ENCODE measurements at places on chromosomes 3 and 15.
A peak's percentile ranks its signal among the peaks of the same experiment; 100 is the strongest.

DNA sequence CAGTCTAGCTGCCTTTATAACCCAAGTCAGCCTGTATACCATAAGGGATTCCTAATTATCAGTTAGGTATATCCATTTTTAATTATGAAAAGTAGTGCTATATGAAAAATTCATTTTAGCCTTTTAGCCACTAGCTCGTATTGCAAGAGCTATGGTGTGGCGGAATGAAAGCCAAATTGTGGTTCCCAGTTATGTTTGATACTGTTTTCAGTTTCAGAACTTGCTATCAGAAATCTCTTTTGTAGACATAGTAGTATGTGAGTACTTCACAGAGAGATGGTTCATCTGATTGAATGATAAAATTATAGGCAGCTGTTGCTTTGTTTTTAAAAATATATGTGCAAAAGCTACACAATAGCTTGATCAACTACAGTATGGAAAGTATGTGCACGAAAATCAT, 134.6 kb downstream of the SLC25A26 start:
- no peak for DNase-seq

- no peak for DNase-seq
Observed at GRCh38 chr3:38327335-38328009, 19.1 kb upstream of the XYLB start.

- DNase-seq = no peak
Observed at GRCh38 chr15:45919806-45920205, 285.0 kb downstream of the SQOR start.

- DNase-seq = no peak
Observed at GRCh38 chr15:98731712-98732450, 83.5 kb downstream of the IGF1R start.

- DNase-seq = no peak
Observed at GRCh38 chr3:71511037-71511436, 72.5 kb downstream of the FOXP1 start.

DNA sequence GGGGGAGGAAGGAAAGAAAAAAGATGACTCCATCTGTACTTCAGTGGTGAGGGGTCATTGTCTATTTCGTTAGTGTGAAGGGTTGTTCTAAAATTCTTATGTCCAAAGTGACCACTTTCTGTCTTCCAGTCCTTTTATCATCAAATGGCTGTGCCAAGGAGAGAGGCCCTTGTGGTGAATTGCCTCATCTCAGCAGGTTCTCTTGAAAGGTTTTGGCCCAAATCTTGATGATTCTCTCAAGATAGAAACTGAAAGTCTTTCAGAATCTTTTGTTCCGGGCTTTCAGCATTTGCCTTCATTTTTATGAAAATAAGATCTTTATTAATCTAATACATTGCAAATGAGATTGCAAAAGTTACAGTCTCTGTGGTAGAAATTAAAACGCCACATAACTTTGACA, 575.8 kb downstream of the RSL24D1 start:
- no peak for DNase-seq

GRCh38 chr3:43370293-43370980, 84.1 kb downstream of the SNRK start:
- DNase-seq = no peak

- no peak for DNase-seq
Observed at GRCh38 chr3:14483286-14483685, 56.9 kb downstream of the GRIP2 start.

DNA sequence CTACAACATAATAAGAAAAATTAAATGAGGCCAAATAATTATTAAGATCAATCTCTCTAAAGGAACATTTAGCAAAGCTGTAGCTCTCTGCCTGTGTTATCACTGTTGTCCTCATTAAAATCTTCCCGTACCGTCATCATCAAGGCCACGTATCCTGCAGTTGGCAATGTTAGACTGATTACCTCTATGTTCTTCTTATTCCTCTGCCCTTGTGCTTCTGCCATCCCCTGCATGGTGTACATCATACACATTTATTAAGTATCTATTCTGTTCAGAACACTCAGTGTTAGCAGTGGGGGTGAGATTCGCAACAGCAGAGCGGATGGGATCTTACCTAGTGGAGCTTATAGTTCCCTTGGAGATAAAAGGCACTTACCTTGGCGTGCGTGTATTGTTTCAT, 12.8 kb downstream of the TPRG1 start:
- no peak for DNase-seq

GRCh38 chr3:159667261-159667660, 321.4 kb upstream of the IL12A start:
- no peak for DNase-seq

- no peak for DNase-seq
Observed at GRCh38 chr3:124363476-124363875, 366.8 kb upstream of the UMPS start.

GRCh38 chr15:68488290-68488689, 56.3 kb upstream of the ITGA11 start:
- DNase-seq = no peak

- no peak for DNase-seq
Observed at GRCh38 chr3:105767776-105768175, 101.0 kb downstream of the CBLB start.

DNA sequence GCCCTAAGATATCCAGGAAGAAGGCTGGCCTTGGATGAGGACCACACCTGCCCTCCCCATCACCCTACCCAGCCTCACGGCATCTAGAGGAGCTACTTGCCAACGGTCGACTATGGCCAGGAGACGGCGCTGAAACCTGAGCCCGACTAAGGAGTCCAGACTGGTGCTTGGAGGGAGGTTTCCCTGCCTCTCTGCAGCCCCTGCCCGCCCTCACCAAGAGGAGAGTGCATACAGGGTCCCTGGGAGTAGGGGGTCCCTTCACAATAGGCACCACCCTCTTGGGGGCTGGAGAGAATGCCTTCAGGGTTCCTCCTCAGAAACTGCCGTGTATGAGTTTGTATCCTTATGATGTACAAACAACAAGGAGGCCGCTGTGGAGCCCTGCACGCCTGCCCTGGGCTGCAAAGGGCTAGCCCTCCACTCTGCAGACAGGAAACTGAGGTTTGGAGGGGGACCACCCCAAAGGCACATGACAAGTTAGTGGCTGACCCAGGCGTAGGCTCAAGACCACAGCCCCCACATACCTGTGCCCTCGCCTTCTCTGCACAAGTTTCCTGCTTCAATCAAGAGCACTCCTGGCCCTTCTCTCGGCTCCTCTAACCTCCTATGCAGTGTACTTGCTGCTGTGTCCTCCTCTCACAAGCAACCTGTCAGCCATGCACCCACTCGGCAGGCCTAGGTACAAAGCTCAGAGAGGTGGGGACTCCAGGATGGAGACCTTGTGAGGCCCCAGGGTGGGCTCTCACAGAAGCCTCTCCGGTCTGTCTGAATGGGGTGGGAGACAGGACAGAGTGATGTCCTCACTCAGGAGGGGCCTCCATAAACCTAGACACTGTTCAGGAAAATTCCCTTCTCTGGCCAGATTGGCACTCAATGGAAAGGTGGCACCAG, 7.4 kb downstream of the KLF15 start:
- no peak for DNase-seq

GRCh38 chr3:14329116-14329830, 73.1 kb upstream of the SLC6A6 start:
- DNase-seq = no peak

- DNase-seq = no peak
Observed at GRCh38 chr3:165895919-165896318, 58.7 kb upstream of the BCHE start.

GRCh38 chr3:29214009-29214658, 66.7 kb upstream of the RBMS3 start:
- DNase-seq = no peak

DNA sequence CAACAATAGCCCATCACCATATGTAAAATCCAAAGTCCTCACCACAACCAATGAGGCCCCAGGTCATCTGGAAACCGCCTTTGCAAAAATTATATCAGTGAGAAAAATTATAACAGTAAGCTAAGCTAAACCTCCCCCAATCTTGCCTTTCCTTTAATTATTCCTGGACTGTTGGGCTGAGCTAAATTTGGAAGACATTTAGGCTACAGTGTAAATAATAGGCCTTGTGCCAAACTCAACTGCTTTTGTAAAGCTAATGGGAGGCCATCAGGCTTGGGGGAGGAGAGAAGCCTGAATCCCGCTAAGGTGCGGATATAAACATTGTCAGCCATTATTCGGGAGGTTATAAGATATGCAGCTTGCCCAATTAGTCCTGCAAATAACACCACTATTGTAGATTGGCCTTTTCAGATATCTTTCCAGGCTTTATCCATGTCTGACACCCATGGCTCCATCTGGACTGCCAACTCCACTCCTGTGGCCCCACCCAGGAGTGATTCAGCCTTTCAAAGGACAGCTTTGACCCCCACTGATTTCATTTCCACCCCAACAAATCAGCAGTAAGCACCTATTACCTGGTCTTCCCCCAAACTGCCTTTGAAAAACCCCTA, 53.0 kb upstream of the CA12 start:
- DNase-seq = no peak

GRCh38 chr15:38690719-38691332, 126.2 kb upstream of the RASGRP1 start:
- DNase-seq = peak; percentile 70

- DNase-seq = no peak
Observed at GRCh38 chr15:69974321-69974720, 123.4 kb downstream of the TLE3 start.

DNA sequence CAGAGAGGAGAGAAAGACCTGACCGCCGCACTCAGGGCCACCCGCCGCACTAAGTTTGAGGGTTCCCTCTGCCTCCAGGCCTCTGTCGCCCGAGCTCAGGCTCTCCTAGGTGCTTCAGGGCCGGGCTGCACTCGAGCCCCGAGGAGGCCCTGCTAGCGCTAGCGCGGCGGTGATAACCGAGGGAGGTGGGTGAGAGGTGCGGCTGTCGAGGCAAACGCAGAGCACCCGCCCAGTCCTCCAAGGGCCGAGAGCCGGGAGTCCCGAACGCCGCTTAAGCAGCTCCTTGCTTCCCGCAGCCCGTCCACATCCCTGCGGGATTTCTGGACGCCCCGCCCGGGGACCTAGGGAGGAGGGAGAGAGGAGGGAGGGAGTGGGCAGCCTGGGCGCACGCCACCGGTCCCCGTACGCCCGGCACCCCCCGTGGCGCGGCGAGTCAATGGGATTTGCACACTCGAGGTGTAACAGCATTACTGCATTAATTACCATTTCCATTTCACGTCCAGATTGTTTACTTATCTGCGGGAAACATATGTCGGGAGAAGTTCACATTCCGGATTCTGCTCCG, 6.8 kb downstream of the SOX14 start:
- DNase-seq = no peak

DNA sequence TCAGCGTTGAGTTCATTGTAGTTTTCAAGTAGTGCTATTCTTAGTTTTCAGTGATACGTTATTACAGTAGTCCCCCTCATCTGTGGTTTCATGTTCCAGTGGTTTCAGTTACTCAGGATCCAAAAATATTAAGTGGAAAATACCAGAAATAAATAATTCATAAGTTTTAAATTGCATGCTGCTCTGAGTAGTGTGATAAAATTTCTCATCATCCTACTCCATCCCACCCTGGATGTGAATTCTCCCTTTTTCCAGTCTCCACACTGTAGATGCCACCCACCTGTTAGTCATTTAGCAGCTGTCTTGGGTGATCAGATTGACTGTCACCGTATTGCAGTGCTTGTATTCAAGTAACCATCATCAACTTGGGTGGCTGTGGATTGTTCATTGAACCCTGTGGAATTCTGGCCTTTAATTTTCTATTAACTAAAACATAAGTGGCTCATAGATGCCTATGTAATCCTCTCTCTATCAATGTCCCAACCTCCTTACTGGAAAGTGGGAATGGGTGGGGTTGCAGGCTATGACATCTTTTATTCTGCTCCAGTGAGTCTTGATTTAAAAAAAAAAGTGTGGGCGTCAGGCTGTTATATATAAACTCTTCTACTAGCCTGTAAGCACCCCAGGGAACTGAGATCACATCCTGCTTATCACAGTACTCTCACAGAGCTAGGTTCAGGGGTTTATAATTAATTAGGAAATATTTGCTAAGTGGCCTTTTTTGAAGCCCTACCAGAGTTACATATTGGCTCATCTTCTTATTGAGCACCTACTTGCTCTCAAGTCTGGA, 97.5 kb downstream of the CFAP20DC start:
- no peak for DNase-seq

DNA sequence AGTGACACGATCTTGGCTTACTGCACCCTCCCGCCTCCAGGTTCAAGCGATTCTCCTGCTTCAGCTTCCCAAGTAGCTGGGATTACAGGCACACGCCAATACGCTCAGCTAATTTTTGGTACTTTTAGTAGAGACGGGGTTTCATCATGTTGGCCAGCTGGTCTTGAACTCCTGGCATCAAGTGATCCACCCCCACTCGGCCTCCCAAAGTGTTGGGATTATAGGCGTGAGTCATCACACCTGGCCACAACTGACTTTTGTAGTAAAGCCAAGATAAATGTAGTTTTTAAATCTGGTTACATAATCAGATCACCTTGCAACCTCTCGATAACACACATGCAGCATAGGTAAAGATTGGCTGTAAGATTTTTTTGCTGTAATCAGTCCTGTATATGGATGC, 657.5 kb upstream of the DPPA4 start:
- no peak for DNase-seq

- DNase-seq = no peak
Observed at GRCh38 chr3:150433347-150433746, 25.2 kb downstream of the TSC22D2 start.

- DNase-seq = no peak
Observed at GRCh38 chr15:39331584-39331983, 249.3 kb upstream of the THBS1 start.

DNA sequence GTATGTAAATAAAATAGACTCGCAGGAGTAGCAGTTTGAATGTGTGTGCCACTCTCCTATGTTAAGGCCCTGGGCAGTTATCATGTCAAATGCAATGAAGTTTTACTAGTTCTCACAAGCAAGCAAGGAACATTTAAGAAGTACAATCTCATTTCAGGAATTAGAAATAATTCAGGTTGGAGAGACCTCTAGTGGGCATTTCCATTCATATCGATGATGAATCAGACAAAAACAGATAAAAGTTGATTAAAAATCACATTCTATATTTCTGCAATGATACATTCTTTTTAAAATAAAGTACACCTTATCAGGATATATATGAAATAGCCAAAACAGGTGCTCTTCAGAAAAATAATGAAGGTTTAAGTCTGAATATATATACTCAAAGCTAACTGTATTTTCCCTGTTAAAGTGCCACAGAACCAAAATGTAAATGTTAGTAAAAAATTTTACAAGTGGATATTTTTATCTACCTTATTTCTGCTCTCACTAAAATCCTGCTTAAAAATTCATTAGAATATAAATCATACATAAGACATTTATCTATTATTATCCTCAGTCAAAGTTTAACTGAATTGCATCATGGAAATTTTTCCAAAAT, 492.4 kb upstream of the FRG2C start:
- DNase-seq = no peak

DNA sequence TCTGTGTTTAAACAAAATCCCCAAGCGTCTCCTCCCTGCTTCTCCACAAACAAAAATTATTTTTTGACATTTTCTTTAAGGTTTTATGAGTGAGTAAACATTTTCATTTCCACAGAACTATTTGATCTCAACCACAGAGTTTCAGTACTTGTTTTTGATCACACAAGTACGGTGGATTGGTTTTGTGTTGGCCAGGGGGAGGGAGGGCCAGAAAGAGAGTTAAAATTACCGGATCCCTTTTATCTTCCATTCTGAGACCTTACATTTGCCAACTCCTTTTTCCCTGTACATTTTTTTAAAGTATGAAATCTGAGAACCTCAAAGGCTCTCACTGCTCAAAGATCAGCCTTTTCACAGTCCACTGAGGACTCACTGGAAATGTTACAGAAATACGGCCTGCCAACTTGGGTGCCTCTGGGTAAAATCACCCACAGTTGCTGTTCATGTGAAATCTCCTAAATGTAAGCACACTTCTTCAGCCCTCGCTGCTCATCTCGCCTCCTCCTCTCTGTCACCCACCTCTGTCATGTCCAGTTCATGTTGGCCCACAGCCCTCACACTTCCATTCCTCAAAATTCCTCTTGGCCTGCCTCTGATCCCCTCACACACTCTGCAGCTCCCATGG, 1.7 kb downstream of the HOMER2 start:
- no peak for DNase-seq

Measured in stimulated activated CD4-positive, alpha-beta T cell treated with anti-CD3 and anti-CD28 coated beads, Interleukin-1b, Interleukin-23, amount 100 ng/mL, for 1 hour (primary cell).